Uterus (tissue), 4 donors: ENCODE measurements at places on chromosomes 1 and 21. TPM values are rescaled to one million over a fixed set of nuclear protein-coding genes. Genes with fewer than 3 reads are reported as not detected.

Gene SPRR2B
- not detected for total RNA-seq

Gene CD5L
- total RNA-seq: not detected

Gene OR2L8
- total RNA-seq: not detected

Gene KIAA1614
- 10.8 TPM for total RNA-seq

Gene C1orf116
- total RNA-seq: 0.62 TPM

Gene INAVA
- 8.5 TPM for total RNA-seq

Gene LCE3E
- not detected for total RNA-seq

Gene ZNF648
- not detected for total RNA-seq

Gene PTPN7
- total RNA-seq: 8.5 TPM

Gene PDC
- total RNA-seq: not detected

Gene SIK1
- total RNA-seq: 6.4 TPM

Gene PCP4L1
- total RNA-seq: 3.1 TPM

Gene SH2D2A
- total RNA-seq: not detected

Gene TDRD10
- 2.6 TPM for total RNA-seq

Gene PPP2R5A
- 42.1 TPM for total RNA-seq

Gene LDLRAD1
- not detected for total RNA-seq
